Breast epithelium (tissue), 4 donors: ENCODE measurements at places on chromosomes 2 and 18.

GRCh38 chr2:141925511-141925910, 205.3 kb downstream of the LRP1B start:
- no peak for DNase-seq

GRCh38 chr2:107502539-107502938, 324.2 kb upstream of the RGPD4 start:
- no peak for DNase-seq

GRCh38 chr2:22683914-22684313, 701.1 kb upstream of the KLHL29 start:
- DNase-seq: no peak

- no peak for DNase-seq
These were observed 64.1 kb downstream of the KCNJ3 start for GRCh38 chr2:154762638-154763037.

DNA sequence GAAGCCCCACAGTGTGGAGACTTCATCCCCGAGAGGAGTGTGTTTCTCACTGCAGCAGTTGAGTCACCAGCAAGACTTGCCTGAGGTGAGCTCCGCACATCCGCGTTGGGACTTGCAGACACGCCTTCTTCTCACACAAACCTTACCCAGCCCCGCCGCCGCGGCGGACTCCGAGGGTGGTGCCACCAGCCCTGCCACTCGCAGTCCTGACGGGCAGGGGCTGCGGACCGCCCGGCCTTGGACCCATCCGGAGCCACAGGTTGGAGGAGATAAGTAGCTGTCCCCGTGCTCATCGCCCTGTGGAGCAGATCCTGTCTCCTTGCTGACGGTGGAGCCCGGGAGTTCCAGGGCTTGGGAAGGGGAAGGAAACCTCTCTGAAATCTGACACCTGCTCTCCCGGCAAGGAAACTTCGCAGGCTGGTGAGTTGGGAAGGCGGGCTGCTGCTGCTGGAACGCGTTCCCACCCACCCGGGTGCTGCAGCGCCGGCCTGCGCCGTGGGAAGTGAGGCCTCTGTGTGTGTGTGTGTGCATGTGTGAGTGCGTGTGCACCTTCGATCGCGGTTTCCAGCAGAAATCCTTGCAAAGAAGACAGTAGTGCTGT, at the start of gene RAB27B:
Gene RAB27B (plus strand): TSS at position 197 of the 601 bp plus-strand sequence. CDS start 49,109 bp downstream, outside the sequence.
- DNase-seq: peak; percentile 86

- no peak for DNase-seq
These were observed 111.9 kb upstream of the SYT4 start for GRCh38 chr18:43389163-43389562.

- DNase-seq: no peak
These were observed 182.8 kb downstream of the MGAT5 start for GRCh38 chr2:134436706-134437105.

GRCh38 chr18:26547646-26548414, 523 bp downstream of the KCTD1 start:
- peak; percentile 73 for DNase-seq

DNA sequence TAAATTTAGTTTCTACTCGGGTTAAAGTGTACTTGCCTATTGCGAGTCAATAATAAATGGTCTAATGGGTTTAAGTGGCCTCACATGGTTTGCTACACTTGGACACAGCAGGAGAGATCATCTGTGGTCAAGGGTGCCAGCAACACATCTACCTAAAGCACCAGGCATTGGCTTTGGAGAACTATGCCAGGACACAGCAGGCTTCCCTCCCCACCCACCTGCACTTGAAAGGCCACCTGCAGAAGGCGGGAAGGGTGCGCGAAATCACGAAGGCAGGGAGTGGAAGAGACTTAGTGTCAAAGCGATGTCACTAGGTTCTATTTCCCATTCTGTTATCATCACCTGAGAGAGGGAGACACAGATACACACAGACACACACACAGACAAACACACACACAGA, 44.5 kb downstream of the MYT1L start:
- no peak for DNase-seq
